Stimulated activated CD4-positive, alpha-beta T cell treated with anti-CD3 and anti-CD28 coated beads, Interleukin-1b, Interleukin-23, amount 100 ng/mL, for 4 hours (primary cell): ENCODE measurements at places on chromosomes 11 and 22.
A peak's percentile ranks its signal among the peaks of the same experiment; 100 is the strongest.

DNA sequence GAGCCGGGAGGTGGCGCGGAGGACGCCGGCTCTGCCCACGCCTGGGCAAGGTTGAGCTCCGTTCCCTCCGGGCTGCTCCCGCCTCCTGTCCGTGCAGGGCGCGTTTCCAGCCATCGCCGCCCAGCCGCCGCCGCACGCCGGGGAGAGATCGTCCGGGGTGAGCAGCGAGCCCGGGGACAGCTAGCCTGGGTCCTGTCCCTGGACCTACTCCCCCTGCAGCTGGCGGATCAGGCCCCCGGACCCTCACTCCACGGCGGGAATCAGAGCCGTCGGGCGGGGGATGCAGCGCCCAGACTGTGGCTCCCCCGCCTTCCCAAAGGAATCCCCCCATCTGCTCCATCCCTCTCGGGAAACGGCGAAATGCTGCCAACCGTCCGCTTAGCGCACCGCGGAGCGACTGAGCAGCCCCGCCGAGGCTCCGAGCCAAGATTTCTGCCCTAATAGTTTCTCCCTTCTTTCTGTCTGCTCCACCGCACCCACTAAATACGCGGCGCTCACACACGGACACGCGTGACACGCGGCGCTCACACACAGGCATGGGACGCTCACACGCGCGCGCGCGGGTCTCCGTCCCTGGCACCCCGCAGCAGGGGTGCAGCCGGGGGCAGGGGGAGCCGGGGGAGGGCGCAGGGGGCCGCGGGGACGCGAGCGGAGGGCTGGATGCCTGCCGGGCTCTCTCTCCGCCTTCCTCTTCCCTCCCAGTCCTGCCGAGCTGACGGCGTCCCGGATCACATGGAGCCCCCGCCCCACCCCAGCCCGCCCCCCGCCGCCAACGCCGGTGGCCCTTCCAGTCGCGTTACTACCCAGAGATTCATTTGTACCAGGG is at the start of gene KCNJ5:
TSS of gene KCNJ5 (plus strand) at position 814 of the 826 bp plus-strand sequence. CDS start 19,918 bp downstream, outside the sequence.
- no peak for DNase-seq

DNA sequence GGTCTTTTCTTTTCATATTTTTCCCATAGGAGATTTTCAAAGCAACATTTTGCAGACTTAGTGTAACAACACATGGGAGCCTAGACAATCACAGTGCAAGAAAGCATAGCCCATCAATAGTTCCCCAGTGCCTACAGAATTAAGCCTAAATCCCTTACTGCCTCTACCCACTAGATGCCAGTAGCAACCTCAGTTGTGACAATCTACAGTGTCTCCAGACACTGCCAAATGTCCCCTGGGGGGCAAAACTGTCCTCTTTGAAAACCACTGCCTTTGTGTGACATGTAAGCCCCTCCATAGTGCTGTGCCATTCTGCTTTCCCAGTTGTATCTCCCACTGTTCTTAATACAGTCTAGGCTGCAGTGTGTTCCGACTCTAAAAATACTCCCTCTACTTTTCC is 1329.0 kb downstream of the LRRC4C start:
- no peak for DNase-seq

DNA sequence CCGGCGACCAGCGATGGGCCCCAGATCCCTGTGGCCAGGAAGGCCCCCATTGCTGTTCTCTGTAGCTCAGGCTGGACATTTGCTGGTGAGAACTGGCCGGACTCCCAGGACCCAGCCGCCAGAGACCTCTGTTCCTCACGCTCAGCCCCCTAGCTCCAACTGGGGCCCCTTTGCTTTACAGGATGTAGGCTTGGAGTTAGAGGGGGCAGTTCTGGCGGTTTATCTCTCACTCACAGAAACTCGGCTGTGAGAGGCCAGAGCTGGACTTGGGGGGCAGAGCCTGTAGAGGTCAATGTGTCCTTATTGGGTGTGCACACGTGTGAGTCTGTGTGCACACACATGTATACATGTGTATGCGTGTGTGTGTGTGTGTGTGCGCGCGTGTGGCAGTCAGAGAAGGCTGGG is 502 bp downstream of the SMIM38 start:
- DNase-seq, result no peak

- DNase-seq, result no peak
These were observed 104.4 kb downstream of the MICAL2 start for GRCh38 chr11:12214751-12215150.

DNA sequence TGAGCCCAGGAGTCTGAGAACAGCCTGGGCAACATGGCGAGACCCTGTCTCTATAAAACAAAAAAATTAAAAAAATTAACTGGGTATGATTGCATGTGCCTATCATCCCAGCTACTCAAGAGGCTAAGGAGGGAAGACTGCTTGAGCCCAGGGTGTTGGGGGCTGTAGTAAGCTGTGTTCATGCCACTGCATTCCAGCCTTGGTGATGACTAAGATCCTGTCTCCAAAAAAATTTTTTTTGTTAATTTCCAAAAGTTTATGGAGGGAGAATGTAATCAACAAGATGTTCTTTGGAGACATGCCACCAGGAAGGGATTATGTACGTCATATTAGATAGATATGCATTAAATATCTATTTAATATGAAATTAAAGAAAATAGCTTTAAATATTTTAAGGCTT is 267.5 kb downstream of the SBF2 start:
- DNase-seq, result no peak

- peak; percentile 43 for DNase-seq
These were observed 13.2 kb downstream of the MYH9 start for GRCh38 chr22:36374603-36375024.

DNA sequence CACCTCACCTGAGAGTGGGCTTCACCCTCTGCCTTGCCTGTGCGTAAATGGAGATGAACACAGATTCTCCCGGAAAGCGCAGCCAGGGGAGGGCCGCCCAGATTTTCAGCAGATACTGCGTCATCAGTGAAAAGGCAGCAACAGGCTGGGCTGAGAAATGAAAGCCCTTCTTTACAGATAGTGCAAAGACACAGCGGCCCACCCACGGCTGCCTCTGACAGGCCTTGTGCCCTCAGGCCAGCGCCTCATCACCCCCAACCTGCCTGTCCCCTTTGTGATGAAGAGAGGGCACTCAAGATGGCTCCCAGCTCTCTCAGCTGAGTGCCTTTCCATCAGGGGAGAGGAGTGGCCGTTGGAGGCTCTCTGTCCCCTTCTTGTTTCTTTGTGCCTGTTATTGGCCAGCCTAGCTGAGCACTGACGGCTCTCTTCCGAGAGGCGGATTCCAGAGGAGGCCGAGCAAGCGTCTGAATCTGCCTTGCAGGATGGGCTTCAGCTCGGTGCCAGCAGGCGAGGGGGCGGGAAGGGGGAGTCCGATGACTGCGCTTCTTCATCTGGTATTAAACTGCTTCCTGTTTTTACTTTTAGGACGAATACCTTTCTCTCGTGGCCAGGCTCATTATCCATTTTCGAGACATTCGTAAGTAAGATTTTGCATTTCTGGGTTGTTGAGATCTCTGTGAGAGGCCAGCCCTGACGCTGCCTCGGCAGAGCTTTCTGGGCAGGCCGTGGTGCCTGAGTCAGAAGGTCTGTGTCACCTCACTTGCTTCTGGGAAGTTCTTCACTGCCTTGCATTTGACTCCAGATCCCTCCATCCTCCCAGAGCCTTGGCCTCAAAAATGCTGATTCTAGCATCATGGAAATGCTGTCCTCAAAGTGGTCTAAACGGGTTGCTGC is 43.7 kb downstream of the MED15 start:
- DNase-seq, result peak; percentile 42

- DNase-seq, result no peak
These were observed 12.8 kb downstream of the MOB2 start for GRCh38 chr11:1473786-1474185.

- no peak for DNase-seq
These were observed 217.1 kb downstream of the TBC1D22A start for GRCh38 chr22:46979506-46979905.

GRCh38 chr11:10934293-10934860 is 76.5 kb upstream of the ZBED5 start:
- DNase-seq, result no peak

DNA sequence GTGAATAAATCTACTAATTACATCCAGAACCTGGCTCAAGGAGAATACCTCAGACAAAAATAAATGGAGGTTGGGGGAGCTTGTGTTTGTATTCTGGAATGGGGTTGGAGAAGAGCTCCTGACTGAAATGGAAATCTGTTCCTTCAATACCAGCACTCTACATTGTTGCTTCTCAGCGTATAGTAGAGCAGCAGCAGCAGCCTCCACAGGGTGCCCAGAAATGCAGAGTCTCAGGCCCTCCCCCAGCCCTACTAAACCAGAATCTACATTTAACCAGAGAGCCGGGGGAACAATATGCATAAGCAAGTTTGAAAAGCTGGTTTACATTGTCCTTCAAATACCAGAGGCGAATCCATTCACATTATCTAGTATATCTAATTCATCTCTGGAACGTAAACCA is 474.8 kb downstream of the NTM start:
- DNase-seq, result no peak

DNA sequence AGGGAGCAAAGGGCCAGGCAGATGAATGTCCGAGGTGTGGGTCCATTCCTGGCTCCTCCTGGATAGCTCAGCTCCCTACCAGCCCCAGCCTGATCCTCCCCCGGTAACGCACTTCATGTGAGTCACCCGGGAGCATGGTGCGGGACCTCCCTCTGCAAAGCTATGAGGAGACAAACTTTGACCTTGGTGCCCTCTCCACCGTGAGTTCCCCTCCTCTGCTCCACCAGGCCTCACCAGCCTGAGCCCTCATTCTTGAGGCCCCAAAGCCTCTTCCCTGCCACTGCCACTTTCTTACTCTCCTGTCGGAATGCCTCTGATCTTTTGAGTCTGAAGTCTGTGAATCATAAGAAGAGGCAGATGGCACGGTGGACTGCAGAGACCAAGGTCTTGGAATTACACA is 37.4 kb upstream of the CD82 start:
- no peak for DNase-seq

DNA sequence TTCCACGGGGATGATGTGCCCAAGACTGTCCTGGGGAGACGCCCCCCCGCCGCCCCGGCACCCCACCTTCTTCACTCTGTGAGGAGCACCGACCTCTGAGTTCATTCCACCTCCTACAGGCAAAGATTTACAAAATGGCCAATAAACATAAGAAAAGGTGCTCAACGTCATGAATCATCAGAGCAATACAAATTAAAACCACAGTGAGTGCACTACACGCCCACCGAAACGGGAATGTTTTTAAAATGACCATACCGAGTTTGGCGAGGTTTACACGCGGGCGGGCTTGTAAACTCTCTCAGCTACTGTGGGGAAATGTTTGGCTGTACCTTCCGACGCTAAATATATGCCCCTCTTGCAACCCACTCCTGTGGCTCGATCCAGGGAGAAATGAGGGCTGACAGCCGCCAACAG is 7.9 kb downstream of the NPTXR start:
- DNase-seq, result no peak

- DNase-seq, result no peak
These were observed 26.6 kb downstream of the MAFF start for GRCh38 chr22:38228326-38228872.

GRCh38 chr11:114076921-114077331 is 17.4 kb downstream of the ZBTB16 start:
- DNase-seq, result no peak

DNA sequence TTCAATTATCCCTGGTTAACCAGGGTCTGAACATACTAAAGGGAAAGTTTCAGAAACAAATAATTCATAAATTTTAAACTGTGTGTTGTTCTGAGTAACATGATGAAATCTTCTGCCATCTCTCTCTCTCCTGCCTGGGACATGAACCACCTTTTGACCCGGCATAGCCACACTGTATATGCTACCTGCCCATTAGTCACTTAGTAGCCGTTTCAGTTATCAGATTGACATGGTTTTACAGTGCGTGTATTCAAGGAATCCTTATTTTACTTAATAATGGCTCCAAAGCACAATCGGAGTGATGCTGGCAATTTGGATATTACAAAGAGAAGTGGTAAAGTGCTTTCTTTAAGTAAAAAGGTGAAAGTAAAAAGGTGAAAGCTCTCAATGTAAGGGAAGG is 227.1 kb upstream of the CCDC179 start:
- no peak for DNase-seq

DNA sequence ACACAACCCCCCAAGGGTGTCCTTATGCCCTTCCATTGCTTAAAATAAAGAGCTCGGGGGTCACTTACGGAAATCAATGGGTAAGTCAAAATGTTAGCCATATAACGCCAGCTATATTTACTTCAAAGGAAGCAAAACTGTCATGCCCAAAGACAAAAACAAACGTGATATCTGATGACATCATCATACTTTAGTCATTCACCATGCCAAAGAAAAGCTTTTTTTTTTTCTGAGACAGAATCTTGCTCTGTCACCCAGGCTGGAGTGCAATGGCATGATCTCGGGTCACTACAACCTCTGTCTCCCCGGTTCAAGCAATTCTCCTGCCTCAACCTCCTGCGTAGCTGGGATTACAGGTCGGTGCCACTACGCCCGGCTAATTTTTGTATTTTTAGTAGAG is 47.7 kb upstream of the SC5D start:
- DNase-seq, result no peak

GRCh38 chr11:130691581-130691980 is 224.7 kb downstream of the SNX19 start:
- no peak for DNase-seq

- no peak for DNase-seq
These were observed 489.5 kb upstream of the B3GAT1 start for GRCh38 chr11:134901542-134901941.

DNA sequence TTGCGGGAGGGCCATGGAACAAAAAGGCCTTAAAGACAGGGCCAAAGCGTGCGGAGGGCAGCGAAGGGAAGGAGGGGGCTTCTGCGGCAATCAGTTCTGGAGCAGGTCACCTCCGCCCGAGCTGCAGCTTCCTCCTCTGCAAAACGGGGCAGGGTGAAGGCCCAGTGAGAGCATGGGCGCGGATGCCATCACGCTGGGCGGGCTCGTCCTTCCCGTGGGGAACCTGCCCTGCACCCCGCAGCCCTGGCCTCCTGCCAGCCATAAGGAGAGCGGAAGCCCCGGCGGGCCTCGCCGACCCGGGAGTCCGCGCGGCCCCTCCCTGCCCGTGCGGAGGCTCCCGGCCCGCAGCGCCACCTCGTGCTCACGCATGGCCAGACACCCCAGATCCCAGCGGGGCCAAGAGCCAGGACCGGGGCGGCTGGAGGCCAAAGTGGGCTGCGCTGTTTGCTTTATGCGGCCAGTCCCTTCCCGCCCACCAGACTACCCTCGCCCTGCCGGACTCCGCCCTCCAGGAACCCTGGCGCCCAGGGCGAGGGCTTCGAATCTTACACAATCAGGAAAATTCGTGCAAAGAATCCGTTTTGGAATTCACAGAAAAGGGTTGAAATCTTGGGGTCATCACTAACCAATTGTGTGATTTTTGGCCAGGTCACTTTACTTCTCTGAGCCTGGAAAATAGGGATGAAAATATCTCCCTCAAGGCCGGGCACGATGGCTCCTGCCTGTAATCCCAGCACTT is 16.1 kb downstream of the TSKU start:
- DNase-seq, result peak; percentile 56

DNA sequence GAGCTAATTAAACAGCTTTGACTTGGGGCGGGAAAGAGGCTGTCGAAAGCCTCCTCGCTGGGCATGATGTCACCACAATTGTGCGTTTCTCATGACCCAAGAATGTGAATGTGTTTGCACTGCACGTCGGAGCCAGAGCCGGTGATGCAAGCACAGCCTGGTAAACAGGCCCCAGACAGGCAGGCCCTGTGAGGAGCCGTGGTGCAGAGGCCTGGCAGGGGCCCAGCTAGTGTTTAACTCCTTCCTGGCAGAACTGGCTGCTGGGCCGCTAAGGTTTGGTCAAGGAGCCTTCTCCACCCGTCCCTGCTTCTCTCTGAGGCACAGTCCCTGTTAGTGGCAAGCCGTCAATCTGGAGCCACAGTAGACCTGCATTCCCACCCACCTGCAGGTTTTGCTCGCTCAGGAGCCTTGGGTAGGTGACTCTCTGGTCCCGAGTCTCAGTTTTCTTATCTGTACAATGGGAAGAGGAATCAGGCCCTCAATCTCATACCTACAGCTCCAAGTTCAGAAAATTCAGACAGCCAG is 25.4 kb upstream of the SMTN start:
- DNase-seq, result no peak

GRCh38 chr11:134905928-134906327 is 493.9 kb upstream of the B3GAT1 start:
- no peak for DNase-seq
